ENCODE measurements at places on chromosomes 2 and 18. TPM values are rescaled to one million over a fixed set of nuclear protein-coding genes. Genes with fewer than 3 reads are reported as not detected.
A peak's percentile ranks its signal among the peaks of the same experiment; 100 is the strongest.

Gene DNER
- 17.7 TPM for total RNA-seq

Gene IL37
- total RNA-seq = not detected

Gene IL1A
- total RNA-seq = not detected

Gene DCDC2C
- not detected for total RNA-seq

Gene STK11IP
- total RNA-seq = 8.4 TPM

Gene SERPINB12
- not detected for total RNA-seq

Gene HRH4
- total RNA-seq = not detected

Gene PLGLB2
- 1.4 TPM for total RNA-seq

Gene CHRNG
- total RNA-seq = not detected

Gene PRSS56
- not detected for total RNA-seq

Gene TSGA10
- total RNA-seq = 1.4 TPM

Gene KRTCAP3
- not detected for total RNA-seq

DNA sequence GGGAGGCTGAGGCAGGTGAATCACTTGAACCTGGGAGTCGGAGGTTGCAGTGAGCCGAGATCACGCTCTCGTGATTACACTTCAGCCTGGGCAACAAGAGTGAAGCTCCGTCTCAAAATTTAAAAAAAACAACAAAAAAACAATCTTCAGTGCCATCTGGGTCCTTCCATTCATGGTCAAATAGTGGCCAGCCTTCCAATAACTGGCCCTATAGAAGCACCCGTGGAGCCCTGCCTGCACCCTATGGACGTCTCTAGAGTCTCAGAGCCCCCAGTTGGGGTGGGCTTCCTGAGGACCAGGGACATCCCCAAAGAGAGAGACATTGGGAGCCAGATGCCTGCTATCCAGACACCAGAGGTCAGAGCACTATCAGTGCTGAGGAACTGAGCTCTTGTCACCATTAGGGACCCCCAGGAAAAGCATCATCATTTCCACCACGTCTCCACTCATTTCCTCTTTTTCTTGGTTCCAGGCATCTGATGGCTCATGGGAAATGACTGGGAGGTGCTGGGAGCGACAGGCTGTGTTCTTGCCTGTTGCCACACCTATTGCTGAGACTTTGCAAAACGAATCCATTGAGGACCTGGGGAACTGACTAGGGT lies 9.4 kb downstream of the NEU2 start:
- no peak overlapping the region for H3K4me3 ChIP-seq
- H3K27ac ChIP-seq = no peak overlapping the region
- peaks cover 5% of the 10 kb centered on the region for H3K27me3 ChIP-seq

- H3K4me3 ChIP-seq = no peak overlapping the region
- peaks cover 57% of the 10 kb centered on the region for H3K36me3 ChIP-seq
- H3K4me1 ChIP-seq = no peaks in the 10 kb centered on the region
- DNase-seq = no peak
- no peak overlapping the region for H3K27ac ChIP-seq
These were observed 214.1 kb downstream of the TWIST2 start for GRCh38 chr2:239061824-239062570.

GRCh38 chr2:38381381-38382143 lies 4.5 kb upstream of the ATL2 start:
- H3K4me1 ChIP-seq = peaks cover 30% of the 10 kb centered on the region
- H3K27ac ChIP-seq = no peak overlapping the region
- no peak for DNase-seq
- no peaks in the 10 kb centered on the region for H3K27me3 ChIP-seq
- no peak overlapping the region for H3K4me3 ChIP-seq
- H3K36me3 ChIP-seq = no peaks in the 10 kb centered on the region

GRCh38 chr2:158967731-158968395 lies 577 bp upstream of the TANC1 start:
- peaks cover 42% of the 10 kb centered on the region for H3K4me1 ChIP-seq
- H3K36me3 ChIP-seq = no peaks in the 10 kb centered on the region

DNA sequence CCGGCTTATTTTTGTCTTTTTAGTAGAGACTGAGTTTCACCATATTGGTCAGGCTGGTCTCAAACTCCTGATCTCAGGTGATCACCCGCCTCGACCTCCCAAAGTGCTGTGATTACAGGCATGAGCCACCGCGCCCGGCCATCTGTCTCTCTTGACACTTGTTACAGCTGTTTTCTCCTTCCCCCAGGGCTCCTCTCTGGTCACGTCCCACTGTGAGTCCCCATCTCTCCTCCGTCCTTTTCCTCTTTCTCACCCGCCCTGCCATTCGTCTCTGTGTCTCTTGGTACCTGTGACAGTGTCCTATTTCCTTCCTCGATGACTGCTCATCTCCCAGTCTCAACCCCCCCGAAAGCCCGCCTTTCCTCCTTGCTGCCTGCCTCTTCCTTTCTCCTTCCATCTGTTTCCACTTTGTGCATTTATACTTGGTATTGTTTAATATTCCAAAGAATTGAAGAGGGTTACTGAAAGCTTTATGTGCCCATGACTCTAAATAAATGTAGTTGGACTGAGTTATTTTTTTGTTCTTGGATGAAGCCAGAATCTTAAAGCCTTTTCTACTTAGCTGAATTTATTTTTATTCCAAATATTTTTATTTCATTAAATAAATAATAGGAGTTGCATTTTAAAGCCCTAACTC lies 241.5 kb downstream of the SH3RF3 start:
- no peaks in the 10 kb centered on the region for H3K27me3 ChIP-seq
- H3K36me3 ChIP-seq = no peaks in the 10 kb centered on the region
- no peaks in the 10 kb centered on the region for H3K4me1 ChIP-seq
- H3K4me3 ChIP-seq = no peak overlapping the region

GRCh38 chr2:11681722-11682589 lies 12.0 kb upstream of the NTSR2 start:
- H3K27me3 ChIP-seq = no peaks in the 10 kb centered on the region
- H3K36me3 ChIP-seq = no peaks in the 10 kb centered on the region
- H3K27ac ChIP-seq = no peak overlapping the region
- peak; percentile 53 for DNase-seq
- no peaks in the 10 kb centered on the region for H3K4me1 ChIP-seq
- no peak overlapping the region for H3K4me3 ChIP-seq

GRCh38 chr18:61635901-61636528 lies 256.8 kb downstream of the RNF152 start:
- peak; percentile 68 for DNase-seq
- no peak overlapping the region for H3K4me3 ChIP-seq
- H3K4me1 ChIP-seq = no peaks in the 10 kb centered on the region

DNA sequence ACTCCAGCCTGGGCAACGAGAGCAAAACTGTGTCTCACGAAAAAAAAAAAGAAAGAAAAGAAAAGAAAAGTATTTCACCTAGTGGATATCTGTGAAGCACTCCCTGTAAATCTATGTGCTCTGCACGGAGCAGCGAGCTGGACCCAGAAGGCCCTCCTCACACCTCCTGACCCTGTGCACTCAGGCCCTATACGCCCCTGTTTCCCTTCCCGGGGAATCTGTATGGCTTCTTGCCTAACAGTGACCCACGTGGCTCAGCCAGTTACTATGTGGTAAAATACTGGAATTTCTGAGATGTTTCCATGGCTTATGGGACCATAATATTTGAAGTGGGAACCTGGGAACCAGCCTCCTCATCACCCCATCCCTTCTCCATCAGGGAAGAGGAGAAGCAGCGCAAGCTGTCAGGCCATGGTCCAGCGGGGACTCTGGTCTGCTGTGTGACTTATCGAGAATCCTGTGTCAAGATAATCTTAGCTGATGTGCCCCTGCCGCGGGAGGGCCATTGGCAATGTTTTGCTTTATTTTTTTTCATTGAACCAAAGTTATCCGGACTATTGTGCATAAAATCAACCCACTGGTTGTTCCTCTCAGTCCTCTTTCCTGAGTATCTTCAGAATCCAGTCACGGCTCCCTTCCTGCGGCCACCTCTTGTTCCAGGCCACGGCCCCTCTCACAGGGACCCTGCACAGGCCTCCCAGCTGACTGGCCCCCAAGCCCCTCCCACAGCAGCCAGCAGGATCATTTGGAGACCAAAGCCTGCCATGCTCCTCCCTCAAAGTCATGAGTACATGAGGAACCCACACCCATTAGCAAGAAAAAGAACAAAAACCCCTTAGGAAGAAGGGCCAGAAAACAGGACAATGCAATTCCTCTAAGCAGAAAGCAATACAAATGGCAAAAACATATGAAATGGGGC lies 30.6 kb downstream of the SDC1 start:
- DNase-seq = no peak
- no peak overlapping the region for H3K27ac ChIP-seq
- H3K27me3 ChIP-seq = no peaks in the 10 kb centered on the region
- H3K4me3 ChIP-seq = no peak overlapping the region

- DNase-seq = no peak
- no peaks in the 10 kb centered on the region for H3K36me3 ChIP-seq
- no peaks in the 10 kb centered on the region for H3K4me1 ChIP-seq
- no peak overlapping the region for H3K4me3 ChIP-seq
- no peak overlapping the region for H3K27ac ChIP-seq
These were observed 83.7 kb upstream of the VRK2 start for GRCh38 chr2:57962861-57963260.

DNA sequence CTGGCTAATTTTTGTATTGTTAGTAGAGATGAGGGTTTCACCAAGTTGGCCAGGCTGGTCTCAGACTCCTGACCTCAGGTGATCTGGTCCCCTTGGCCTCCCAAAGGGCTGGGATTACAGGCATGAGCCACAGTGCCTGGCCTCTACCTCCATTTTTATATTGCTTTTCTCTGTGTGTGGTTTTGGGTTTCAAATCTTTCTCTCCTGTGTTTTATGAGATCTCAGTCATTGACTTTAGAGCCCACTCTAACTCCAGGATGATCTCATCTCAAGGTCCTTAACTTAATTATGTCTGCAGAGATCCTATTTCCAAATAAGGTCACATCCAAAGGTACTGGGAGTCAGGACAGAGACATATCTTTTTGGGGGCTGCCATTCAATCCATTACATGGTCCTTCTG lies 24.7 kb downstream of the ARL4C start:
- no peaks in the 10 kb centered on the region for H3K36me3 ChIP-seq
- H3K4me3 ChIP-seq = no peak overlapping the region
- no peaks in the 10 kb centered on the region for H3K4me1 ChIP-seq
- no peaks in the 10 kb centered on the region for H3K27me3 ChIP-seq

DNA sequence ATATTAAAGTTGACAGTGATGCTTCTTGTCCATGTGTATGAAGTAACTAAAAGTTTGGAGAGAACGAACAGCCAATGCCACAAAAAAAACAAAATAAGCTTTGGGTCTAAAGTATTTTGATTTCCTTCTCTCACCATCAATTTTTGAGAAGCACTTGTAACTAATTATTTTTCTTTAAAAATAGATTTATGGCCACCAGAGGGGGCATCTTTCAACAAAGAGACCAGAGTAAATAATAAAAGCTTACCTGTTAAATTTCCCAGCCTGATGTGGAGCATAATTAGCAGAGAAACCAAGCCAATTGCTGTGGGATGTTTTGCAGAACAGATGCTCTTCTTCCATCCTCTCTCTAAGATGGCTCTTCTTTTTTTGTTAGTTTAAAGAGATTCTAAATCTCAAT lies 29.0 kb downstream of the LINC00305 start:
- no peak overlapping the region for H3K27ac ChIP-seq
- no peak for DNase-seq
- no peak overlapping the region for H3K4me3 ChIP-seq
- H3K36me3 ChIP-seq = no peaks in the 10 kb centered on the region
- H3K4me1 ChIP-seq = no peaks in the 10 kb centered on the region

- H3K27ac ChIP-seq = no peak overlapping the region
- no peak overlapping the region for H3K4me3 ChIP-seq
- no peaks in the 10 kb centered on the region for H3K4me1 ChIP-seq
- H3K27me3 ChIP-seq = no peaks in the 10 kb centered on the region
These were observed 23.2 kb upstream of the KDM3A start for GRCh38 chr2:86417961-86418360.

DNA sequence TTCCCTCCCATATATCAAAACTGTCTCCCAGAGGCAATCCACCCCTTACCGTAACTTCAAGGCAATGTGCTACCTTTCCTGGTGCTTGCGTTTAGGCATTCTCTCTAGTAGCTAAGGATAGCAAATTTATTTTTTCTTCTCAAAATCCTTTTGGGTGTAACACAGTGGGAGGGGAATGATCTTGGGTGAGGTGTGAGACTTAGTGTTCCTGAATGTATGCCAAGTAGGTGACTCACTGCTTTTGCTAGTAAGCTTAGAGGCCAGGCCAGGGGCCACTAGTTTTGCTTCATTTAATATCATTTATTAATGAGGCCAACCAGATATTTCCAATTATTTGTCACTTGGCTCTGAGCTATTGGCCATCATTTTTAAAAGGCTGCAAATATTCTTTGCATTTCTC lies 135.5 kb downstream of the NAPG start:
- H3K4me3 ChIP-seq = no peak overlapping the region
- H3K36me3 ChIP-seq = no peaks in the 10 kb centered on the region
- no peaks in the 10 kb centered on the region for H3K4me1 ChIP-seq
- peak overlapping the region; percentile 63 for H3K27ac ChIP-seq

DNA sequence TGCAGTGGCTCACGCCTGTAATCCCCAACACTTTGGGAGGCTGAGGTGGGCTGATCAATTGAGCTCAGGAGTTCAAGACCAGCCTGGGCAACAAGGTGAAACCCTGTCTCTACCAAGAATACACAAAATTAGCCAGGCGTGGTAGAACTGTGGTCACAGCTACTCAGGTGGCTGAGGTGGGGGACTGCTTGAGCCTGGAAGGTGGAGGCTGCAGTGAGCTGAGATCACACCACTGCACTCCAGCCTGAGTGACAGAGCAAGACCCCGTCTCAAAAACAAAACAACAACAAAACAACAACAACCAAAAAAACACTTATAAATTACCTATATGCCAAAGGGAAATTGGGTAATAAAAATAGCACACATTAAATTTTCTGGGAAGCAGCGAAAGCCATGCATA lies 141.6 kb downstream of the HDAC4 start:
- H3K4me1 ChIP-seq = peaks cover 97% of the 10 kb centered on the region
- H3K4me3 ChIP-seq = no peak overlapping the region
- H3K27me3 ChIP-seq = no peaks in the 10 kb centered on the region
- no peaks in the 10 kb centered on the region for H3K36me3 ChIP-seq

DNA sequence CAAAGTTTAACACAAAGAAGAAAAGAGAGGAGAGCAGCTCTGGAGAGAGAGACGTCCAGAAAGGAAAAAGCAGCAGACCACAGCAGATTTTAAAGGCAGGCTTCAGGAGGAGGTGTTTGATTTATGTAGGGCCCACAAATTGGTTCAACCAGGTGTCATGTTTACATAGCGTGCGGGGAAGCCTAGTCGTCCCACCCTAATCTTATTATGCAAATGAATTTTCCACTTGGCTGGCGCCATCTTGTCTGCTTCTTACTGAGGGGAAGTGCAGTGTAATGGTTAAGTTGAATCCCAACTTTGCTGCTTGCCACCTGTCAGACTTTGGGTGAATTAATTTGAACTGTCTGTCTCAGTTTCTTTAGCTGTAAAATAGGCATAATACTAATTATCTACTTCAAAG lies 282.4 kb upstream of the CYRIA start:
- H3K36me3 ChIP-seq = no peaks in the 10 kb centered on the region
- no peak for DNase-seq
- no peak overlapping the region for H3K4me3 ChIP-seq
- no peaks in the 10 kb centered on the region for H3K4me1 ChIP-seq

- no peaks in the 10 kb centered on the region for H3K4me1 ChIP-seq
- no peaks in the 10 kb centered on the region for H3K27me3 ChIP-seq
- no peaks in the 10 kb centered on the region for H3K36me3 ChIP-seq
- DNase-seq = peak; percentile 92
- H3K27ac ChIP-seq = peak within 1 kb of the TSS; percentile 75
These were observed at the start of the genes C2orf81 and WDR54 for GRCh38 chr2:74421221-74421870. TSS of gene C2orf81 (minus strand) at chr2:74421619. CDS start at chr2:74421560, 59 bp downstream. TSS of gene WDR54 (plus strand) at chr2:74421730. CDS start at chr2:74422154, 424 bp downstream.
